Esophagus muscularis mucosa (tissue), 4 donors: ENCODE measurements at places on chromosomes 11 and 22.

GRCh38 chr11:33697997-33698396 lies 2.6 kb downstream of the C11orf91 start:
- DNase-seq: no peak

GRCh38 chr11:102114032-102114431 lies 3.8 kb downstream of the YAP1 start:
- no peak for DNase-seq

DNA sequence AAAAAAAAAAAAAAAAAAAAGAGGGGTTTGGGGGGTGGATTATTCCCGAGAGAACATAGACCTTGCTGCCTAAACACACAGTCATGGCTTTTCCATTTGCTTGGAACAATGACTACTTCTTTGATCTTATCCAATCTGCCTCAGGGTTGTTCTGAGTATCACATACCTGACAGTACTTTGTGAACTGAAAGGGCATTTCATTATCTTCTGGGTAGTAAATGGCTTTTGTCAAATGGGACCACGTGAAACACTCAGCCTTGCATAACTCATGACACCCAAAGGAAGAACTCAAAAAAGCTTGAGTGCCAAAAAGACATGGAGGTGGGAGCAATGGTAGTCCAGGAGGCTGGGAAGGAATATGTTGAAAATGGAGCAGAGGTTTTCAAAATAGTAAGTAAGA lies 123.2 kb upstream of the BID start:
- no peak for DNase-seq

DNA sequence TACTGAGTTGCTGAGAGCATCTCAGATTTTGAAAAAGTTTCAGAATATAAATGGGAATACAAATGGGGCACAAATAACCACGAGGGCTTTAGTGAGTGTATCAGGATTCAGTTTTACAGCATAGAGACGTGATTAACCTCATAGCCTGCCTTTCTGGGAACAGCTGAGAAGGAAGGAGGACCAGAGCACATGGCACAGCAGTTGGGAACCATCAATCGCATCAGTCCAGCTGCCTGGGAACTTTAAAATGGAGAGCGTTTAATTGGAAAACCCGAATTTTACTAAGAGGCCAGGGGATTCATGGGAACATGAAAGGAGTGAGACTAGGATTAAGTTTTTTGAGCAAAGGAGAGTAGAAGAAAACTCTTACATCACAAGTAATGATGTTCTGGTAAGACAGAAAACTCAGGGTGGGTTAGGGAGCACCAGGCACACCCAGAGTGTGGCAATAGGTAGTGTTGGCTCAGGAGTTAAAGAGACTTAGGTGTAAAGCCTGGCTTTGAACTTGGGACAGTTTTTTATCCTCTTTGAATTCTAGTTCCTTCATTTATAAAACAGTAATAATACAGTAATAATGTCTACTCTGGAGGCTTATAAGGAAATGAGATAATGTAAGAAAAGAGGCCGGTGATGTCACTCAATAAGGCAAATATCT lies 40.2 kb downstream of the FZD4 start:
- no peak for DNase-seq

DNA sequence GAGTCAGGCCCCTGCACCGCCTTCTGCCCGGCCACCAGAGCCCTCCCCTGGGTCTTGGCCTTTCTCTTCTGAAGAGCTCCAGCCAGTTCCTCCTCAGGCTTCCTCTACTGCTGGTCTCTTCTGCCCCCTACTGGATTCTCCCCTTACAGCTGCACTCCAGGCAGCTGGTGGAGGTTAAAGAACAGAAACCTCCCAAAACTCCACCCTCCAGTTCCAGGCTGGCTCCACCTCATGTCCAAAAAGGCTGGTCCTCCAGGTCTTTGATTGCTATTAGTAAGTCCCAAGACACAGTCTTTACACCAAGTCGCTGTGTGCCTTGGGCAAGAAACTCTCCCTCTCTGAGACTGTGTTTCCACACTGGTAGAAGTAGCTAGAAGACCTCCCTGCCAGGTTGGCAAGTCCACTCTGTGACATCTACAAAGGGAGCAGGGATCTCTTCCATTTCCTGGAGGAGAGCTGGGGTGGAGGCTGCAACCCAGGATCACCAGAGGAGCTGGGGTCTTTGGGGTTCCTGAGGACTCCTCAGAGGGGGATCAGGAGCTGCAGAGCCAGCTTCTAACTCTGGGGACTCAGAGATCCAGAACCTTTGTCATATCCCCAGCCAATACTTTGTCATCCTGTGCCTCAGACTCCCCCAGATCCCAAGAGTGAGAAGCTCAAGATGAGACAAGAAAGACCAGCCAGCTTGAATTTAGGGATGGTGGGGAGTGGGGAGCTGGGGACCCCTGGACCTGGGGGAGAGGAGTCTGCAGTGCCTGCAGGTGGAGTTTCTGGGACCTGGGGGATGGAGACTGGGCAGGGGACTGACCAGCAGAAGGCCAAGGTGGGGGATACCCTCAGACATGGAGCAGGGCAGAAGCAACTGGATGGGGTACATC lies 3.4 kb upstream of the IGLL5 start:
- DNase-seq: no peak

DNA sequence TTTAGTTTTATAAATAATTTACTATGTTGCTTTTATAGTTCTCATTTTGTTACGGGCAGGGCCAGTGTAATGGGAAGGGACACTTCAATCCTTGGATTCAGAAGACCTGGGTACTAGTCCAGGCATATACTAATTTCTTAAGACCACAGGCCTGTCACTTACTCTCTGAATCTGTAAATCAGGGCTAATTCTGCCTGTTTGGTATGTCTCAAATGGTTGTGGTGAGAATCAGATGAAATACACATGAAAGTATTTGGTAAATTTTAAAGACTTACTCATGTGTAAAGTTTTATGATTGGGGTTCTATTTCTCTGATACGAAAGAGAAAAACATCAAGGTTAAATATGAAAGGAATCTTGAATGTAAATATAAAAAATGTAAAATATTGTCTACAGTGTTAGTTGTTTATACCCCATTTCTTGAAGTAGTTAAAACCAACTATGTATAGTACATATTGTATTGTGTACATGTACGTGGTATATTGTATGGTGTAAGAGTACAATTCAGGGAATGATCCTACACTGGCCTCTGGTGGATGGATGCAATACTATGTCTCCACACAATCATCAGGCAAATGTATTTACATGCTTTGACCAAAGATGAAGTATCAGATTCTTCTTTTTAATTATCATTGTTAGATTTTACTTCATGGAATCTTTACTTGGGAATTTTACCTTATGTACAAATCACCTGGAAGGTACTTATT lies 24.5 kb upstream of the RAG2 start:
- no peak for DNase-seq

- DNase-seq: no peak
These were observed 193.5 kb downstream of the NAV2 start for GRCh38 chr11:19906126-19906525.

- no peak for DNase-seq
These were observed 5.7 kb downstream of the SYT13 start for GRCh38 chr11:45280449-45280848.

GRCh38 chr22:33909075-33909458 lies 11.2 kb downstream of the LARGE1 start:
- DNase-seq: no peak

DNA sequence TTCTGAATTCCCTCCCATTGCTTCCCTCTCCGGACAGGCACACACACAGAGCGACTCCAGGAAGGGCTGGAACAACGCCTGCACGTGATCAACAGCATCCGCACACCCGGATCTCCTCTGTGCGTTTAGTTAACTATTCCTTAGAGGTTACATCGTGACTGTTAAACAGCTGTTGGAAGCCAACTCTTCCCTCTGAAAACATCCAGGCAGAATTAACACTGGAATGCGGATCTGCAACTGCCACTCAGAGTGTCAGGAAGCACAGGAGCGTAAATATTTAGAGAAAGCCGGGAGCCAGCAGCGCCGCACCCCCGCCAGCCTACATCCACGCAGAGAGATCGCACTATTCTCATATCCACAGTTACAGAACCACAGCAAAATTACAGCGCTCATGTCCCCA lies 46.2 kb downstream of the SHANK2 start:
- no peak for DNase-seq

DNA sequence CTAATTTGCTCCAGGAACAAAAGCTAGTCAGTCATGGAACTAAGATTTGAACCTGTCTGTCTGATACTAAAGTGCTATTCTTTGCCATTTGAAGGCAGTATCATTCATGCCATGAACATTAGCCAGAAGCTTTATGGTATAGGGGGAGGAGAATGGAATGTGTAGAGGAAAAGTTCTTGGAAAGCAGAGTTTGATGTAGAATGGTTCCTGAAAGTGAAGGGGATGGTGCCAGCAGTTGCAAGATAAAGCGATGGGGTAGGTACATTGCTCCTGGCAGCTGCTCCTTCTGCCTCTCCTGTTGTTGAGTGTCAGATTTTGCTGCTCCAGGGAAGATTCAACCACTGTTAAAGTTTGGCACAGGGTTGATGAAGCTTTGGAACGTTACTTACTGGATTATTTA lies 53.4 kb downstream of the ARHGAP42 start:
- no peak for DNase-seq

DNA sequence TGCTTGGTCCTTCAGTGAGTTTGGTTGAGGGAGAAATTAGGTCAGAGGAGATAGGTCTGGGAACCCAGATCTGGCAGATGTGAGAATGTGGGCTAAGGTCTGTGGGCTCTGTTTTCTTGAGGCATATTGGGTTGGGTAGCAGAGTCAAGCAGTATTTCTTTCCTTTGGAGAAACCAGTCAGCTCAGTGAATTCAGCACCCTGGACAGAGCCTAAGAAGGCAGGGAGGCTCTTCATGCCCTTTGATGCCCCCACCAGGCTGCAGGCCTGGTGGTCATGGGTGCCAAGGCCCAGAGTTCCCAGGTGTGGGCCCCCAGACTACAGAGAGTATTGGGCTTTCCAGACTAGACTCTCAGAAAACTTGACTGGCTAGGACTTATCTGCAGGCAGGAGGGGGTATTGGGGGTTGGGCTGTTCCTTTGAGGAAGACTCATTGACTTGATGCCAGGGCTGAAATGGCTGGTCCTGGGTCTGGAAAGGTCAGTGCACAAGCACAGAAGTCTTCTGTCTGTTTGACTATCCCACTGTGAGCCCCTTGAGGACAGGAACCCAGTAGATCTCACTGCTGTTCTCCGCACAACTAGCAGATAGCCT lies 45.3 kb upstream of the NECTIN1 start:
- DNase-seq: no peak

GRCh38 chr11:2779981-2780849 lies 80.4 kb upstream of the KCNQ1OT1 start:
- DNase-seq: peak; percentile 88

DNA sequence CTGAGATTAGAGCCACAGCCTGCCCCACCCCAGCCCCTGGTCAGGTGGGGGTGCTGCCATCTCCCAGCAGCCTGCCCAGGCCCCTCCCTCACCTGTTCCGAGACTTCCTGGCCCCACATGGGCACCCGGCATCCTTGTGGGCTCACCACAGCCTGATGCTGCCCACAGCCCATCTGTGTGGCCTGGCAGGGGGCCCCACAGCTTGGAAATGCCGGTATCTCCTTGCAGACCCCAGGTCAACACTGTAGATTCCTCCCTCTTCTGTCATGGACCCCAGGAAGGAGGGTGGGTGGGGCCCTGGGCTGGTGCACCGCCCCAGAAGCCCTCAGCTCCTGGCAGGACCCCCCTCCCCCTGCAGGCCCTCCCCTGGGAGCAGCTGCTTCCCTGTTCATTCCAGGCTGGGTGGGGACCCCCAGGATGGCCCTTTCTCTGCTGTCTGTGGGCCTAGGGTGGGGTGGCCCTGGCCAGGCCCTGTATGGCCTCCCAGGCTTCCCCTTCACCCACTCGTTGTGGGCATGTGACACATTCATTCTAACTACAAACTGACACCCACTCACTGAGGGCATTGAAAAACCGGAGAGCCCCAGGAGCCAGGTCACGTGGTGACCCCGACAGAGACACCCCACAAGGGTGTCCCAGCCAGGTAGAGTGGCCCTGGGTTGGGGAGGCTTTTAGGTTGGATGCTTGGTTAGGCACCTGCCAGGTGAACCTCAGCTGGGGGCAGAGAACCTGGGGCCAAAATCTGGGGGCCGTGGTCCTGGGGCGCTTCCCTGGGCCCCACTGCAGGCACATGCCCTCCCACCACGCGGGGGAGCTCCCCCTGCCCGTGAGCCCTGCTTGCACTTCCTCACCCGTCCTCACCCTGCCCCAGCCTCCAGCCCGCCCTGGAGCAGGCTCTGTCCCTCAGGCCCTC lies 44.1 kb upstream of the CCDC188 start:
- no peak for DNase-seq

- no peak for DNase-seq
These were observed 7.8 kb upstream of the RANBP1 start for GRCh38 chr22:20107951-20108756.

- DNase-seq: no peak
These were observed 5.7 kb upstream of the AMBRA1 start for GRCh38 chr11:46599340-46600193.

DNA sequence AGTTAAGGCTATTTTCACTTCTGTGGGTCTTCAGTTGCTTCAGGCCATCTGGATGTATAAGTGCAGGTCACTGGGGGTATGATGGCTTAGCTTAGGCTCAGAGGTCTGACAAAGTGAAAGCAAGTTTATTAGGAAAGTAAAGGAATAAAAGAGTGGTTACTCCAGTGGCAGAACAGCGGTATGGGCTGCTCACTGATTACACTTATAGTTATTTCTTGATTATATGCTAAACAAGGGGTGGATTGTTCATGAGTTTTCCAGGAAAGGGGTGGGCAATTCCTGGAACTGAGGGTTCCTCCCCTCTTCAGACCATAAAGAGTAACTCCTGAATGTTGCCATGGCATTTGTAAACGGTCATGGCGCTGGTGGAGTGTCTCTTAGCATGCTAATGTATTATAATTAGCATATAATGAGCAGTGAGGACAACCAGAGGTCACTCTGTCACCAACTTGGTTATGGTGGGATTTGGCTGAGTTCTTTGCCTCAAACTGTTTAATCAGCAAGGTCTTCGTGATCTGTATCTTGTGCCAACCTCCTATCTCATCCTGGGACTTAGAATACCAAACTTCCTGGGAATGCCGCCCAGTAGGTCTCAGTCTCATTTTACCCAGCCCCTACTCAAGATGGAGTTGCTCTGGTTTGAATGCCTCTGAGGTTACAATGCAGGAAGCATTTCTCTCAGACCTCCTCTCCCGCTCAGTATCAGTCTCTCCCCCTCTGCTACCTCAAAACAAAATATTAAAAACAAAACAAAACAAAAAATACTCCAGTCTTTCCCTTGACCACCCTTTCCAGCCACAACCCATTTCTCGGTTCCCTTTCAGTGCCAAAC lies 106.6 kb upstream of the SLC22A12 start:
- no peak for DNase-seq

DNA sequence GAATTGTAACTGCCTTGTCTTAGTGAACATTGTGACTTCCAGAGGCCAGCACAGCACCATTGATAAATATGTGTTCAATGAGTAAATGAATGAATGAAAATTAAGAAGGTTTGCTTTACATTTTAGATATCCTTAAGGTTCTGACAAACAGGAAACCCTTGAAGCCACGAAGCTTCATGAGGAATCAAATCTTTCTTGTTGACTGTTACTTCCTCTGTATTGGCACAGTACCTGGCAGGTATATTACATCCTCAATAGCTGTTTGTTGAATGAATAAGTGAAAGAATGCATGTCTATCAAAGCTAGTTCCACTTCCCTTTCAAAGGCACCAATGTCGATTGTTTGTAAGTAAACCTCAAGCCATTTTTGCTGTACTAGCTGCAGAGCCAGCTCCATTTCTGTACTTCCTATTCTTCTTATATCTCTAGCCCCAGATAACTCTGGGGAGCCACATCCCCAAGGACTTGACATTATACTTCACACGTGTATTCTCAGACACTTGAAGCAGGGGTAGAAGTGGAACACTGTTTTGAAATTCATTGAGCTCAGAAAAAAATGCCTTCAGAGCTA lies 140.3 kb upstream of the RAG2 start:
- no peak for DNase-seq

- DNase-seq: no peak
These were observed 1.7 kb upstream of the PLAAT2 start for GRCh38 chr11:63564784-63565350.

- DNase-seq: no peak
These were observed 2.6 kb downstream of the TAF1D start for GRCh38 chr11:93738647-93739081.
